ENCODE measurements at places on chromosomes 3 and 15.

DNA sequence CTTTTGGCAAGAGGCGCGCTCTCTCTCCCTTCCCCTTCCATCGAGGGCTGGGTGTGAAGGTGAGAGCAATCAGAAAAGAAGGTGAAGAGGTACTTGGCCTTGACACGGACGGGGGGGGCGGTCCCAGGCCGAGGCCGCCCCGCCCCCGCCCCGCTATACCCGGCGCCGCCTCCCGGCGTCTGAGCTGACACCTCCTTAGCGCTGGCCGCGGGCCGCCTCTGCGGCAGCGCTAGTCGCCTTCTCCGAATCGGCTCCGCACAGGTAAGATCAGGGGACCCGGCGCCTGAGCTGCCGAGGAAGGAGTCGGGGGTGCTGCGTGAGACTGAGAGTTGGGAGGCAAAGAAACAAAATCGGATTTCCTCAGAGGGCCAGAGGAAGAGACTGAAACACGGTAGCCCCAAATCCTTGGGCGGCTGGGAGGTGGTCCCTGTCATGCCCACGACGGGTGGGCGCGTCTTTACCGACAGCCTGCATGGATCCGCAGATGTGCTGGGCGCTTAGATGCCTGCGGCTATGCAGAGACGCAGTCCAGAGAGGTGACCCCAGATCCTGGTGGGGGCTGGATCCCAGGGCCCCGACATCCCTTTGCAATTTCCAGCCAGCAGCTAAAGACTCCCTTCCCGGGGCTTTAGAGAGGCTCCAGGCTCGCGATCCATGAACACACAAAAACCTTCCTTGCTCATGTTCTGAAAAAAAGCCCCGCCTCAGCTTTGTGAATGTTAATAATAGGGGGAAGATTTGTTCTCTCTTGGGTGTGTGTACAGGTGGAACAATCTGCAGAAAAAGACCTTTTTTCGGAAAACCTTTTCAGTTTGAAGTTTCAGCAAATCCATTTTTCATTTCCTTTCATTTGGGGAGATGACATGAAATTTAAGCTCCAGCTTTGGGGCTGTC, at the start of gene ENTPD3:
ENTPD3 (plus strand) TSS at position 184 of the 894 bp plus-strand sequence. CDS start 874 bp downstream, outside the sequence.
- DNase-seq: no peak

DNA sequence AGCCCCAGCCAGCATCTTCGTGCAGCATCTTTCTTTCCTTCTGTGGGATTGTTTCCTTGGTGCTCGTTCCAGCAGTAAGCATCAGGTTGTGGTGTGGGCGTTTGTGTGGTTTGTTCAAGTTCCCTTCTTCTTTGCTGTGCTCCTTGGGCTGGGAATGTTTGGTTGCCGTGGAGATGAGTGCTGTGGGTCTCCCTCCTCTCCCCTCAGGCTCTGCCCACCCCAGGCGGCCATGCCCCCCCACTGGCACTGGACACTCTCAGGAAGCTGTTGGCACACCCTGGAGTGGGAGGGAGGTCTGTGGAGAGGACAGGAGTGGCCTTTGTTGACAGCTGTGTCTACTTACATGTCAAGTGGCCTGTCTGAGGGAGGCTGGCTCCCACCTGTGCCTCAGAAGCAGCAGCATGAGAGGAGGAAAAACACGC, 46.5 kb upstream of the SACM1L start:
- DNase-seq: no peak

DNA sequence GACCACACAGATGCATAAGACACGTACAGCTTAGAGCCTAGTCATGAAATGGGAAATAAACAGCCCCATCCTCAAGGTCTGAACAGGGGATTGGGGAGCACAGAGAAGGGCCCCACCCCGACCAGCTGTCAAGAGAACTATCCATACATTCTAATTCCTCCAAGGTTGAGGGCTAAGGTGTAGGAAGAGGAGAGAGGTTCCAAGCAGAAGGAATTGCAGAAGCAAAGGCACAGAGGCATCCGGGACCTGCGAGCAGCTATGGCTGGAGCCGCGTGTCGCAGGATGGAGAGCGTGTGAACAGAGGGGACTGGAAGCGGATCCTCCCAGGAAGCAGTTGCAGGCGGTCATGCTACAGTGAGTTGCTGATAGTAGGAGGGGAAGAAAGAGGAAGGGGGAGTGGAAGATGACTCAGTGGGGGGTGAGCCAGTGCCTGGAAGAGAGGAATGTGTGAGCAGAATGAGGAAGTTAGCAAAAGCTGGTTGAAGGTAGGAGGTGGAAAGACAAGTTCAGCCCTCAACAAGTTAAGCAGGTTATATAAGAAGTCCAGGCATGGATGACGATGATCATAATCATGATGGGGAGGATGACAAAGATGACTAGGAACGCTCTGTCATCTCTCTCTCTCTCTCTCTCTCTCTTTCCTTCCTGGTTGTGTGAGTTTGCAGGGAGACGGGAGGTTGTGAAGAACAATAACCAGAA, 89.7 kb downstream of the LIPC start:
- no peak for DNase-seq

- DNase-seq: no peak
These were observed 187.9 kb upstream of the ATP10A start for GRCh38 chr15:26050984-26051383.

DNA sequence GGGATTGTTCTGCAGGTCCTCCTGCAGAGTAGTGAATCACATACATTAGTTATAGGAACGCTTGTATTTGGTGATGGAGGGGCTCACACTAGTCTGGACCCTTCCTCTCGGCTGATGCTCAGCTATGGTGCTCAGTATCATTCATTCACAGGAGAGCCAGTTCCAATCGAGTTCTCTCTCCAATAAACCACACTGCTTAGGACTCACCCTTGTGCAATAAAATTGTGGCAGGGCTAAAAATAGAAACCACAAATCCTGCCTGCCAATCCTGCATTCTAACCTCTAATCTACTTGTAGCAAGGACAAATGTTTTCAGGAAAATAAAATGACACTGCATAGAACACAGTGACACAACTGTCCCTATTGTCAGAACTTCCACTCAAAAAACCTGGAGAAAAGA, 138.4 kb upstream of the TBL1XR1 start:
- DNase-seq: no peak

- peak; percentile 22 for DNase-seq
These were observed 76.3 kb upstream of the ARHGEF3 start for GRCh38 chr3:56878074-56878473.

GRCh38 chr3:55564726-55565125, 77.6 kb upstream of the WNT5A start:
- no peak for DNase-seq

DNA sequence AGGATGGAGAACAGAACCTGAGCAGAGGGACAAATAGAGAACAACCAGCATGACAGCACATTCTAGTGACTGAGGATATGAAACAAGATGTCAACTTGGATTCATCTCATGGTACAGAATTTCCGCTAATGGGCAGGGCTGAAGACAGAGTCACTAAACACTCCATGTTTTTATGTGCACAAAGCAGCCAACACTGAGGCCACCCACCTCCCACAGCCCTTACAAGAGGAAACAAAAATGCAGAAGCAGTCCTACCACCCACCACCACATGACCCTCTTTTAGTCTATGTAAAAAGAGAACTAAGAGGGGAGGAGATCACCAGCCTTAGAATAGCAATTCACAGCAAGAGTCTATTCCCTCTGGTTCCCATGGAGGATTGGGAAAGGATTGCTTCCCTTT, 131.4 kb upstream of the UBE2E2 start:
- no peak for DNase-seq

DNA sequence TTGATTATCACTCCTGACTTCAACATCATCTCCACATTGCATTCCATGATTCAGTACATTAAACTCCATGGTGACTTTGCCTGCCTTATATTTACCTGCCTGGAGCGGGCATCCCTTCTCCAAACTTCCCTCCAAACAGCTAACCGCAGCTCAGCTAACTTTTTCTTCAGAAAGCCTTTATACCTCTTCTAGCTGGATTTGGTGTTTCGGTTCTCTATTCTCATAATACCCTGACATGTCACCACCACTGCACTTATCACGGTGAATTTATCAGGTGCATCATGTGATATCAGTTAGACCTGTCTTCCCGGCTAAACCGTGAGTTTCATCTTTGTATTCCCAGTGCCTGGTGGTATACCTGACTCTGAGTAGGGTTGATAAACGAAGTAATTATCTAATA, 367.6 kb downstream of the UNC13C start:
- no peak for DNase-seq

- no peak for DNase-seq
These were observed 48.5 kb downstream of the FNDC3B start for GRCh38 chr3:172087602-172088580.

DNA sequence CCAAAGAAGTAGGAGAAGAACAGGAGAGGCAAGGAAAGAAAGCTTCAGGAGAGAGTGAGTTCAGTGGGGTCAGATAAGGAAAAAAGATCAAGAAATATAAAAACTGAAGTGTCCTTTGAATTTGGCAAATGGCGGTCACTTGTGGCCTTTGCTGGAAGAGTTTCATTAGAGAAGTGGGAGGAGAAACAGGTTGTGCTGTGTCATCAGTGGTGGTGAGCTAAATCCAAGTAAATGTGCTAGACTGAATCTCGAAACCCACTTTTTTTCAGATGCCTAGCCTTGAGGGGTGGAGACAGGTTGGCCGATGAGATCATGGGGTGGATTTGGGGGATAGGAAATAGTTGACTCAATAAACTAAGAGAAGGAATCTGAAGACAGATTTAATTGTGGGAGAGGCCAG, 43.7 kb downstream of the CHRD start:
- no peak for DNase-seq

GRCh38 chr3:78660957-78661356, 1106.8 kb downstream of the ROBO1 start:
- no peak for DNase-seq

DNA sequence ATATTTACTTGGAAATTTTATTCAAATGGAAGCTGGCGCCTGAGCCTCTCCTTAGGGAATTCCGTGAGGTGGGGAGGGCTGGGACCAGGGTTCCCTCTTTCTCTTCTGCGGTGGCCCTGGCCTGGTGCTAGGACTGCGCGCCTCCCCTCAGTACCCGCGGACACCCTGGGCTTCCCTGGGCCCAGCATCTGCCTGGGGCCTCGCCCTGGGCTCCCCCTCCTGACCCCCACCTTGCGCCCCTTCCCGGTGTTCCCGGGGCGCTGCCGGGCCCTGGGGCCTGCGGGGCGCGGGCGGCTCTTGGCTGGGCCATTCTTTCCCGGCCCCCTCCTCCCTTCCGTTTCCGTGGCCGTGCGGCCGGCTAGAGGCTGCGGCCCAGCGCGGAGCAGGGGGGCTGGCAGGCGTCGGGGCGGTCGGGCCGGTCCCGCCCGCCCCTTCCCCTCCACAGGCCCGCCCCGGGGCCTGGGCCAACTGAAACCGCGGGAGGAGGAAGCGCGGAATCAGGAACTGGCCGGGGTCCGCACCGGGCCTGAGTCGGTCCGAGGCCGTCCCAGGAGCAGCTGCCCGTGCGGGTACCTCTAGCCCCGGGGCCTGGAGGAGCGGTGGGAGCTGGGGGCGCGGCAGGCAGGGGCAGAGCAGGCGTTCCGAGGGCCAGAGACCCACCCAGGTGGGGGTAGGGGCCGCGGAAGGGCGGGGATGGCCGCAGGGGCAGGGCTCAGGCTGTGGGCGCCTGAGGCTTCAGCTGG, at the start of gene FES:
FES (plus strand) TSS at position 529 of the 743 bp plus-strand sequence. CDS start 542 bp downstream, outside the sequence.
- no peak for DNase-seq

GRCh38 chr3:138082085-138082991, 33.1 kb downstream of the DZIP1L start:
- no peak for DNase-seq

GRCh38 chr3:107275511-107275910, 101.7 kb upstream of the CCDC54 start:
- no peak for DNase-seq

DNA sequence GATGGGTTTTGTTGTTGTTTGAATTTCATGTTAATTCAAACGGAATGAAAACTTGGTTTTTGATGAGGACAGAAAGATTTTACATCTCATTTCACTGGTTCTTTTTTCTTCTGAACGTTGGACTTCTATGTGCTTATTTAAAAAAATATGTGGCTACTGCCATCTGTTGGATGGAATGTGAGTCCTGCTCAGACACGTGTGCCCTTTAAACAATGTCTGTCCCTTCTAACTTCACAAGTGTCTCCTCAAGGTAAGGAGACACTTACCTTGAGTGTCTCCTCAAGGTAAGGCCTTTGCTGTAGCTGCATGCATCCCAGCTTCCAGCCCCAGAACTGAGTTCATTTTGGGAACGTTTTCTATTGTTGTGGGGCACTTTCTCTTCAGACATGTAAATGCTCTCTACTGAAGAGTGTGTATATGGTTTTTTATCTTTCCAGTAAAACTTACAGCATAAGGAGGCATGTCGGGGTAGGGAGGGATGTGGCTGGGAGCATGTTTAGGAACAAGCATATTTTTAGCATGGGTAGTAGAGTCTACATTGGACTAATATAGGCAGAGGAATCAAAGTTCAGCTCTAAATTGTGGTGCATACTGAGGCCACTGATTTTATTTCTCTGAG, 63.1 kb upstream of the UBE3A start:
- DNase-seq: no peak

DNA sequence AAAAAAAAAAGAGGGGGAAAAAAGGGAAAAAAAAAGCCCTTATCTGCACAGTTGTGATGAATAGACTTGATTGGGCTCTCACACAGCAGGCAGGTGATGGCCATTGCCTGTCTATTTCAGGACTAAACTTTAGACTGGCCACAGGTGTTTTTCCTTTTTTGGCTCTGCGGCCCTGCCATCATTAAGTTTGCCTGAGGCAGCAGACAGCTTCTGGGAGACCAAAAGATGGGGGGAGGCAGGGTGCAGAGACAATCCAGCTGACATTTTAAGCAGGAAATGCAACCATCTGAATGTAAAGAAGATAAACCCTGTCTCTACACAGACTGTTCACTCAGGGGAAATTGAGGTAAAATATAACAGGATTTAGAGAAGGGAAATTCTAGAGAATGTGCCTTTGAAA, 295.0 kb upstream of the KCNH8 start:
- DNase-seq: no peak

DNA sequence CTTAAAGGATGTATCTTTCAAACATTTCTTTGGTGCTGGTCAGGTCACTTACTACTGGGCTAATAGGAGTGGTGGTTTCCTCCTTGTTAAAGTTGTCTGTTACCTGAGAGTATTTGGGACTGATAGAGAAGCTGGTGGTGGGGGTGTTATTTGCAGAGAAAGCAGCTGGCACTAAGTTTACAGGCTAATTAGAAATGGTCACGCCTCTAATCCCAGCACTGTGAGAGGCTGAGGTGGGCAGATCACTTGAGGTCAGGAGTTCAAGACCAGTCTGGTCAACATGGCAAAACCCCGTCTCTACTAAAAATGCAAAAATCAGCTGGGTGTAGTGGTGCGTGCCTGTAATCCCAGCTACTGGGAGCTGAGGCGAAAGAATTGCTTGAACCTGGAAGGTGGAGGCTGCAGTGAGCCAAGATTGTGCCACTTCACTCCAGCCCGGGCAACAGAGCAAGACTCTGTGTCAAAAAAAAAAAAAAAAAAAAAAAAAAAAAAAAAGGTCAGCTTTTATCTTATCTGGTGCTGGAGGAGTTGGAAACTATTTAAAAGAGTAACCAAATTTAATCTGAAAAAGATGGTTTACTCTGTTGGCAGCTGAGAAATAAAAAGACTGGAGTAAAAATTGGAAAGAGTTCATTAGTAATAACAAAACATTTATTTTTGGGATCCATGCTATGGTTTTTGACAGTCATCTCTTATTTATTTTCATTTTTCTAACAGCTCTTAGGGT, 332.6 kb downstream of the PTPRG start:
- DNase-seq: no peak

GRCh38 chr15:77030928-77031375, 36.0 kb downstream of the PSTPIP1 start:
- no peak for DNase-seq

GRCh38 chr15:56038015-56038414, 44.6 kb upstream of the NEDD4 start:
- DNase-seq: no peak
